Stimulated activated CD4-positive, alpha-beta T cell treated with anti-CD3 and anti-CD28 coated beads, Interleukin-1b, Interleukin-23, amount 100 ng/mL, for 4 hours (primary cell): ENCODE measurements at places on chromosomes 5 and 9.

GRCh38 chr5:138870611-138871010, 4.5 kb downstream of the LRRTM2 start:
- DNase-seq, result no peak

- DNase-seq, result peak; percentile 23
Observed at GRCh38 chr9:136399176-136400037, 563 bp downstream of the SNAPC4 start.

DNA sequence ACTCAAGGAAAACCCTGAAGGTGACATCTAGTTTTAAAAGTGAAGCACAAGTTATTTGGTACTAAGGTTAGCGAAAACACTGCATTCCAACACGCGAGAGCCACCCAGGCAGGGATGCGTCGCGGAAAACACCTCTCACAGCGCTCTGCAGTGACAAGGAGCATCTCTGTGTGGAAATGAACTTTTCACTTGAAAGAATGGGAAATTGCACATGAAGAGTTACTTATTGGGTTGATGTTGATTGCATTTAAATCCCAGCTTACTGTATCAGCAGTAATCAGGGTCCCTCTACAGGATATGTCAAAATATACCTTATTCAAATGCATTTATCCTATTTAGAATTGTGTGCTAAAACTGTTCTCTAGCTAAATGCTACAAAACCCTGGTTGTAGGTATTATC, 144.4 kb downstream of the BNC2 start:
- DNase-seq, result no peak

GRCh38 chr5:122195802-122196394, 66.6 kb downstream of the ZNF474 start:
- DNase-seq, result no peak

- no peak for DNase-seq
Observed at GRCh38 chr5:177015156-177015555, 7.3 kb upstream of the ZNF346 start.

DNA sequence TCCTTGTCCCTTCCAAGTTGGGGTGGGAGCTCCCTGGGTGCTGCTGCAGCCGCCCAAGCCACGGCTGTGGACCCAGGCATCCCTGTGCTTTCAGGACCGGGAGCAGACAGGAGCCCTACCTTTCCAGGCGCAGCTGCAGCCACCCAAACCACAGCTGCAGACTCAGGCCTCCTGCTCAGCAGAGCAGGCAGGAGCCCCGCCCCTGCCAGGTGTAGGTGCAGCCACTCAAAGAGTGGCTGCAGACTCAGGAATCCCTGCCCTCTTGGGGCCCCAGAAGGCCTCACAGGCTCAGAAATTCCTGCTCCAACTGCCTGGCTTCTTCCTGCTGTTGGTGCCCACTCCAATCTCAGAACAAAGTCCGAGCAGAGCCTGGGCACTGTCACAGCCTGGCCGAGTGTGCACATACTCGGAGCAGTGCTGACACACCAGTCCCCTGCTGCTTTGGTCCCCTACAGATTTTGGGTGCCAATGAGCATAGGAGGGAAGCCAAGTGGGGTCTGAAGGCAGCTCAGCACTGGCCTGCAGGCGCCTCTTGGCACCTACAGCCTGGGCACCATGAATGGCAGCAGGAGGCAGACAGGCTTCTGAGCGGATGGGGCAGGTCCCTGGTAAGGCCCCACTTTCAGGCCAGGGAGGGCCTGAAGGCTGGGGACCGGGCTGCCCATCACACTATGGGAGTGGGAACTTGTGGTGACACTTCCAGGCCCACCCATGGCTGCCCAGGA, 6.0 kb upstream of the TESK1 start:
- no peak for DNase-seq

GRCh38 chr5:36521838-36522745, 84.3 kb upstream of the SLC1A3 start:
- no peak for DNase-seq

DNA sequence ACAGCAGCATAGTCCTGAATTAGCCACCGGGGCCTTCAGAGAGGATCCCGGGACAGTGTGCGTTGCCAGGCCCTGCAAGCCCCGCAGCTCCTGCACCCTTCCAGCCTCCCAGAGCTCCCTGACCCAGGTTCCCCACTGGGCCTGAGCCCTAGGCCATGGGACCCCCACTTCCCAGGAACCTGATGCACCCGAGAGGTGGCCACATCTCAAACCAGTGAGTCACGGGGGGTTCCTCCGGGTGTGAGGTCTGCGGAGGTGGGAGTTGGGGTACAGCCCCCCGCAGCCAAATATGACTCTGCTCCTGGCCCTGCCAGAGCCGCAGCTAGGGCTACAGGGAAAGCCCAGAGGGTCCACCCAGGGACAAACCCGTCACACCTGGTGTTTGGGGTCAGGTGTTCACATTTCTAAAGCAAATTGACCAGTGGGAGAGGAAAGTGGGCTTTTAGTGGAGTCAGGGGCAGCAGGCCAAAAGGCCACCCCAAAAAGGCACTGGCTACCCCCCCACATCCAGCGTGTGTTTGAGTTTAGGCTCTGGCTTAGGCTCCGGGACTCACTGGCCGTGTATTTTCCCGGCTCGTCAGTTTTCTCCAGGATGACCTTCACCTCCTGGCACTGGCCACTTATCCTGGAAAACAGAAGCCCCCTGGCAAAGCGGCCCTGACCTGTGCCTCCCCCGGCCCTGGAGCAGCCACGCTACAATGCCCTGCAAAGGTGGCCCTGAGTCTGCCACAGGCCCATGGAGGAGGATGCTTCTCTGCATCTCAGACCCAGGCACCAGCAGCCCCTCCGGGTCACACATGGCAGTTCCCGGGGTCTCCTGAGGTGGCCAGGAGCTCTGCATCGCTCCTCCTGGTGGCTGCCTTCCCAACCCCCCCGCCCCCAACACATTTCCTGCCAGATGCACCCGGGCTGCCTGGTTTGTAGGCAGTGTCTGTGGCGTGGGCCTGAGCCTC, 17.4 kb upstream of the OBP2B start:
- DNase-seq, result no peak

DNA sequence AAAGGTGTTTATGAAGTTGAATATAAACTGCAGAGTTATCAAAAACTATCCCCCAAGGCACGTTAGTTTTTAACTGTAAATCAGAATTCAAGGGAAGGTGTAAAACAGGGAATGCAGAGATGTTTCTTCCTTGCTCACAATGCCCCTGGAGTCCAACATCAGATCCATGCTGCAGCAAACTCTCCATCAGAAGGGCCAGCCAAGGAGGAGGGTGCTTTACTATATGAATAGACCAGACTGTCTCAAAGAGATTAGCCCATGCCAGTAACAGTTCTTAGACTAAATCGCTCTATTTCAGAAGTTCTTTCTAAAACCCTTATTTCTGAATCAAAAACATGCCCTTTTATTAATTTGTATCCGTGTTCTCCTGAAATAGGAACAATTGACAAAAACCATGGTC, 362.8 kb upstream of the RPS23 start:
- no peak for DNase-seq

- no peak for DNase-seq
Observed at GRCh38 chr9:4833781-4834560, 41.2 kb downstream of the RCL1 start.

GRCh38 chr5:55123365-55123764, 20.9 kb downstream of the GZMA start:
- no peak for DNase-seq

DNA sequence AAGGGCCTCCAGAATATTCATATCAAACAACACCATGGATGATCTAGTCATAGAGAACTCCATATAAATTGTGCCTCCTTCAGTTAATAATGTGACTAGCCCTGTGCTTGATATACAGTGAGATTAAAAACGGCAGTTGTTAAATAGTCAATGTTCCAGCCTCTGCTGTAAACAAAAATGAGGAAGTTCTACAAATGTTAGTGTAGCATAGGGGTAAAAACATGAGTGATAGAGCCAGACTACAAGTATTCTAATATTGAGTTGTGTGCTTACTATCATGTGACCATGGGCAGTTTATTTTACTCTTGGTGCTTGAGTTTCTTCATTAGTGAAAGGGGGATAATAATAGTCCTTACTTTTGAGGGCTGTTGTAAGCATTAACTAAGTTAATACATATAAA, 43.3 kb upstream of the SLCO6A1 start:
- DNase-seq, result no peak

GRCh38 chr9:128304136-128304970, 17.9 kb downstream of the TRUB2 start:
- DNase-seq, result no peak

DNA sequence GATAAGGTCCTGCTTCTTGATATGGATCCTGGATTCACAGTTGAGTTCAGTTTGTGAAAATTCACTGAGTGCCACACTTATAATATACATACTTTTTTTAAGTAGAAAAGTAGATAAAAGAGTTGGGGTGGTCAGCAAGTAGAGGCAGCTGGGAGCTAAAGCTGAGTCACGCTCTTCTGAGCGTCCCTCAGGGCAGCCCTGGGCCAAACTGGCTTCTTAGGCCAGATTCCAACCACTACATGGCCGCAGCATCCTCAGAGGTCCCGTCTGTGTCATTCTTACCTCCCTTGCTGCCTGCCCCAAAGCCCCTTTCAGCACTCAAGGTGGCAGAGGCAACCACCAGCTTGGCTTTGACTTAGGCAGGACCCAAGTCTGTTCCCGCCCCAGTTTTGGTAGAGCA, 123.3 kb upstream of the TBC1D2 start:
- DNase-seq, result no peak

GRCh38 chr9:136943291-136944211, 987 bp downstream of the FBXW5 start:
- peak; percentile 17 for DNase-seq

- DNase-seq, result no peak
Observed at GRCh38 chr9:83937861-83938455, 16.7 kb upstream of the KIF27 start.

- no peak for DNase-seq
Observed at GRCh38 chr5:773517-774264, 10.8 kb downstream of the ZDHHC11B start.

- no peak for DNase-seq
Observed at GRCh38 chr9:126517833-126518356, 95.8 kb upstream of the LMX1B start.

DNA sequence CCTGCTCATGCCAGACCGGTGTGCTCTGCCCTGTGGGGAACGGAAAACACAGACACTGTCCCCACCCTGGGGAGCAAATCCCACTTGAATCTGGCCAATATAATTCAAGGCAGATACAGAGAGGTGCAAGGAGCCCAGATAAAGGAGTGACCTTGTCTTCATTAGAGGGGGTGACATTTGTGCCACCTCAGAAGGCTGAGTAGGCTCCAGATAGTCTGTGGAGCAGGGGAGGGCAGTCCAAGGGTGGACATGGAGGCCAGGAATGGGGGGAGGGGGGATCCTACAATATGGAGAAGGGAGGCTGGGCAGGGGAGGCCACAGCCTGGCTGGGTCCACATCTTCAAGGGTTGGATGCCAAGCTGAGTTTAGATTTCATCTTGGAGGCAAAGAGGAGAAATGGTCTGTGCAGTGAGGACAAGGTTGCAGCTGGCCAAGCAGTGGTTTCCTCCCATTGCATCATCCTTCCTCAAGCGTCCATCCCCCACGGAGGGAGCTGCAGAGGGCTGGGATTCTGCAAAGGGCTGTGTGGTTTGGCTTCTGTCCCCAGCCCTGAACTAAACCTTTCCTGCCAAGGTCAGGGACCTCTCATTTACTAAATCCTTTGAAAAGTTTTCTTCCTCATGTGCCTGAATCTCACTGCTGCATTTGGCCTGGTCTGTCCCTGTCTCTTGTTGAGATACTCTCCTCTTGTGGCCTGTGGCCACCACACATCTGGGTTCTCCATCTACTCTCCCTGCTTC, 60.1 kb downstream of the GALNT12 start:
- no peak for DNase-seq

DNA sequence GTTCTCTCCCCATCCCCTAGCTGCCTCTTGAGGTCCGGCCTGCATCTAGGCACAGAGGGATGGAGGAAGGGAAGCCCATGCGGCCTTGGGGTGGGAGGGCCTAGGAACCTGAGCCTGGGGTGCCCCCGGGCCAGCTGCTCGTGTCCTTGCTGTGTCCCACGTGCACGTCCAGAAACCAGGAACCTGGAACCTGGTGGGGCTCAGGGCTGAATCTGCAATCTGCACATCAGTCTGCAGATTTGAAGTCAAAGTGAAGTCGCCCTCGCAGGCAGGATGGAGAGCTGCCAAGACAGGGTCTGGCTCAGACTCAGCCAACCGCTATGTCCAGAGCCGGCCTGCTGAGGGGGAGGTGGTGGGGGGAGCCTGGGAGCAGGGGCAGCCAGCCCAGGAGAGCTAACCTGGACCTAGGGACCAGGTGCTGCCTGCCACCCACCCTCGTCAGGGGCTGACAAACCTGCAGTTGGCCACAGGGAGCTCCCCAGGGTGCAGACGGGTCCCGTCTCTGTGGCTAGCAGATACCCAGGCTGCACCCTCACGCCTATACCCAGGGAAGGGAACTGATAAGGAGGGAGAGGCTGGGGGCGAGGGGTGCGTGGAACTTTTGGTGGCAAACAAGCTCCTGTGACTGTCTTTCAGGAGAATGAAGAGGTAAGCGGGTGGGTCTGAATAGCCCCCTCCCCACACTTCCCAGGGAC, 103.5 kb upstream of the SIMC1 start:
- DNase-seq, result no peak

- DNase-seq, result no peak
Observed at GRCh38 chr9:131960851-131961495, 118.7 kb downstream of the MED27 start.

GRCh38 chr9:86766912-86767311, 180.4 kb downstream of the GAS1 start:
- no peak for DNase-seq

GRCh38 chr9:16873126-16873802, 2.8 kb upstream of the BNC2 start:
- DNase-seq, result no peak

GRCh38 chr9:131094622-131095021, 1.7 kb upstream of the AIF1L start:
- DNase-seq, result no peak

DNA sequence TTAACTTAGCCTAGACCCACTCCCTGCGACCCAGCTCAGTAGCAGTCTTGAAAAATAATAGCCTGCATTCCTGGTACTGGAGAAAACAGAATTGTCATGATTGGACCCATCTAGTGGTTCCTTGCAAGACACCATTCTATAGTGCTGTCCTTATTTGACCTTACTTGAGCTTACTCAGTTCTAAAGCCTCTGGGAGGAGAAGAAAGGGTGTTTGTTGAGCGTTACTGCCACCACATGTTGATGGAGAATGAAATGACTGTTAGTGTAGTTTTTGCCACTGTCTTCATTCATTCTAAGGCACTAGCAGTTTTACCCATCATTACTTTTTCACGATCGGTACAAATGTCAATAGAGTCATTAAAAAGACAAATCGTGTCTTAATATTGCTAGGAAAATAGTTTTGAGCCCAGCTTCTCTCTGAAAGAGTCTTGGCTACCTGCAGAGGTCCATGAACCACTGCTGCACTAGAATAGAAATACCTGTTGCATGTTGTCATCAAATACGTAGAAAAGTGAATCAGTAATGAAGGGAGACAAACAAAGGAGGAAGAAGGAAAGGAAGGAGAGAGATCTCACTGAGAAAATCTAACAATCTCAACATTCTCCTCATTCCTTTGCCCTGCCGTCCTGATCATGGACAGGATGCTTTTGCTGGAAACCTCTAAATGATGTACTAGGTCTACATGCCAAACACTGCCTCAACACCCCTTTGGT, 96.0 kb downstream of the LIX1 start:
- DNase-seq, result no peak

GRCh38 chr5:55864606-55865541, 13.7 kb downstream of the IL31RA start:
- no peak for DNase-seq
